ENCODE measurements at places on chromosomes 7 and 10.

- no peak for DNase-seq
These were observed 60.5 kb downstream of the SEMA3C start for GRCh38 chr7:80858141-80858903.

DNA sequence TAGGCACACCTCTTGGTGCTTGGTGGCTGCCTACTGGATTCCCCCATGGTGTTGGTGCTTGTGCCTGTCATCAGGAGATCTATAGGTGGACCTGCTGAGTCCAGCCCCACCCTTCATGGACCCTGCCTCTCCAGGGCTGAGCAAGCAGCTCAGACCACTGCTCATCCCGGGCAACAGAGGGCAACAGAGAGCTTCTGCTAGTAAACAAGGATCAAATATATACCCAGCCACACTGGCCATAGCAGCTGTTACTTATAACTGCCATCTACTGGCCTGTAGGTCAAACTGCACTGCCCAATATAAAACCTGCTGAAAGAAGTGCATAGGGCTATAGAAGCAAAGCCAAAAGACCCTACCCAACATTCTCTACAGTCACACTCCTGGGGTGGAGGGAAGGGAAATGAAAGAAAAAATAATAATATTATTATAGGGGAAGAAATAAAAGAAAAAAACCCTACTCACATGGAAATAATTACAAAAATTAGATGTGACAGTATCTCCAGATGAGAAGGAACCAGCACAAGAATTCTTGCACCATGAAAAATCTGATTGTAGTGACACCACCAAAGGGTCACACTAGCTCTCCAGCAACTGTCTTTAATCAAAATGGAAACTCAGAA, 54.9 kb upstream of the ZNF800 start:
- peak; percentile 22 for DNase-seq

DNA sequence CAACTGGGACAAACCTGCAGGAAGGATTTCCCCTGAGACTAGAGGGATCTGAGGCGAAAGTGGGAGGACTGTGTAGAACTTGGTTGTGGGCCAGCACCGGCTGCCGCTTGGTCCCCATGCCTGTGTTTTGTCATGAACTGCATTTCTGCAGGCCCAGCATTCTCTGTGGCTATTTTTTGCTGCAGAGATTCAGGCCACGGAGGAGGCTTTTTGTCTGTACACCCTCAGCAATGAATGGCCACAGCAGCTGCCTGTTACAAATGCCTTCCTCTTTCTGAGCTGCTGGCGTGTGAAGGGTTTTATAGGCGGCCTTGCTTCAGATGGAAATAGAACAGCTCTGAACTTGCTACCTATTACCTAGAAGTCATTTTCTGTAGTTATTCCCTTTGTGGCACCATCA, 164.4 kb downstream of the SH2D4B start:
- DNase-seq: no peak

- no peak for DNase-seq
These were observed 32.1 kb downstream of the ASB4 start for GRCh38 chr7:95517870-95518269.

GRCh38 chr10:11026773-11027172, 9.1 kb downstream of the CELF2 start:
- DNase-seq: no peak

DNA sequence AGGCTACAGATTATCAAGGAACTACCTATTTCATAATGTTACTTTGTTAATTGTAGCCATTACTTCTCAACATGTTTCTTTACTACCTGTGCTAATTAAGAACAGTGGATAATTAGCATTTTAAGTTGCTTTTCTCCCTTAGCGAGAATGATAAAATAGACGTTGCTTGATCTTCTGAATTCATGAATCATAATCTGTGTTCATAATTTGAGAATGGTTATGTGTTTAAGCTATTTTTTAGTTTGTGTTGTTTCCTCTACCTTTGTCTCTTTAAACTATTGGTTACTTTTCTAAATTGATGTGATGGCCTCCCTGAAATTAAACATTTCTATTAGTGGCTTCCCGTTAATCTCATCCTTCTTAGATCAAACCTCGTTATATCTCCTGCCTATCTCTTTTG, at the start of gene ZRANB1:
Gene ZRANB1, plus strand, starts transcription at position 301 of the 400 bp plus-strand sequence. CDS start 371 bp downstream, outside the sequence.
- DNase-seq: no peak

GRCh38 chr10:26799342-26799741, 61.4 kb downstream of the ABI1 start:
- no peak for DNase-seq

DNA sequence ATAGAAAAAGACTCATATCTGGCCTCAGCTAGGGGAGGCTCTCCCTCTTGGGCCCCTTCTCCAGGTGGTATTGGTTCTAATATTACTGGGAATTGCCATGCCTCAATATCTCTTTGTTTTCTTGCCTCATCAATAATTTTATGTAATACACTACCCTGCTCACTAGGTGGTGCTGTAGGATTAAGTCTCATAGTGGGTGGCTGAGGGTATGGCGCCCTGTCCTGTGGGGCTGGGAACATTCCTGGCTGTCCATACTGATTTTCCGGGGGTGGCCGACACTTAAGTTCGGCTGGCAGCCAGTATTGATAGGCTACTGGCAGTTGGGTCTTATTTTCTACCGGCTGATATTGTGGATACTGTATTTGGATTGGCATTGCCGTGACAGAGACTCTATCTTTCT, 9.0 kb upstream of the TAS2R3 start:
- DNase-seq: no peak

- DNase-seq: no peak
These were observed 53.1 kb upstream of the COBL start for GRCh38 chr7:51369746-51370145.

- no peak for DNase-seq
These were observed 102.4 kb downstream of the KAT6B start for GRCh38 chr10:74928742-74929191.

DNA sequence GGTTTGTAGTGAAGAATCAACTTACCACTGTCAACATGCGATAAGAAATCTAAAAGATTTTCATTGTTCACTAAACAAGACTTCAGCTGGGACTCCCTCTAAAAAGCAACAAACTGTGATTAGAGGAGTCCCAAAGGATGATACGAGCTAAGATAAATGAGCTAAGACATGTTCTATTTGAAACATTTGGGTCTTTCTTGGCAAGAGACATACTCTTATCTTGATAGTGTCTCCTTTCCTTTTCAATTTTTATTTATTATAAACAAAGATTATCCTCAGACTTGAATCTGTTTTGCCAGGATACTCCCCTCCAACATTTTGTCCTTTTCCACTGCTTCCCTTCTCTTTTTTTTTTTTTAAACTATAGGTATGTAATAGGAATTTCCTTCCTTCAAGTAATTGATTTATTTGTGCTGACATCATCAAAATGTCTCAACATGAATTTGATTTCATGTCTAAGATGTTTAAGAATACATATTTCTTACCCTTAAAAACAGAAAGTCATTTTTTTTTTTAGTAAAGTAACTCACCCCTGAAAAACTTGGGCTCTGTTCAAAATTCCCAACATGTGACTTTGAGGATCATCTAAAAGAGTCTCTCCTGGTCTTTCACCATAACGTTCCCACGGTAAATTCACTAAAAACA, 158.4 kb upstream of the NRP1 start:
- DNase-seq: no peak

DNA sequence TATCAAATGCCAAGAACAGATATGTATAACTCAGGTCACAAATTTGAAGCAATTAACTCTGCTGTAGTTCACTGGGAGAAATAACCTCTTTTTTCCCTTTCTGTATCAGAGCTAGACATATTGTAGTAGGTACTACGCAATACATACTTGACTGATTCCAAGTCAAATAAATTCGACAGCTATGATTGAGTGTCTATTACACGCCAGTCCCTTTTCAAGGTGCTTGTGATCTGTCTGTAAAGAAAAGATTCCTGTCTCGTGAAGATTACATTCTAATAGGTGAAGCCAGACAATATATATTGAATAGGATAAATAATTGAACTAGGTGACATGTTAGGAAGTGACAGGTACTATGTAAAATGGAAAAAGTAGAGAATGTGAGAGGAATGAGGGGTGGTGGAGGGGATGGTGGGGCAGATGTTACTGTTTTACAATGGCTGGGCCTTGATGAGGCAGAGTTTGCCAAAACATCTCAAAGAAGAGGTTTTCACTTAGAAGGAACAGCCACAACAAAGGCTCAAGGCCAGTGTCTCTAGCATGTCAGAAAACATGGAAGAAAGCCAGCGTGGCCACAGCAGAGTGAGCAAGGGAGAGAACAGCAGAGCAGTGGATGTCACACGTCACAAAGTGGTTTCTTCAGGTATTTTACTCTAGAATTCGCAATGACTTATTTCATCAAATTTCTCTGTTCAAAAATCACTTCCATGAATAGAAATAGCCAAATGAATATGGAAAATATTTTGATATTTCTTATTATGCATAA, 282.6 kb upstream of the CACNA2D1 start:
- DNase-seq: no peak

DNA sequence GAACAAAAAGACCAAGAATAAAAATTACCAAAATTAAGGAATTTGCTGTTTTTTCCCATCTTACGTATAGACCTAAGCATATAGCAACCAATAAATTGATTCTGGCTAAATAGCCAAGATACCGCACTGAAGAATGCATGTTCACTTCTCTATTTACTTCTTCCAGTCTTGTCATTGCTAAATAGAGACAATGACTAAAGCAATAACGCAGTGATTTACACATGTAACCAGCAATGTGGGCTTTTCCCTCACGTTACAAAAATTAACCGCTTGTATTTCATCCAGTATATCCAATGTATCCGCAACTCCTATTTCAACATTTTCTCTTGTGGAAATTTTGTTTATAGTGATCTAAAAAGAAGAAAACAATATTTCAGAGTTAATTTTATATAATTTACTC, 5.6 kb downstream of the TMEM168 start:
- DNase-seq: no peak

DNA sequence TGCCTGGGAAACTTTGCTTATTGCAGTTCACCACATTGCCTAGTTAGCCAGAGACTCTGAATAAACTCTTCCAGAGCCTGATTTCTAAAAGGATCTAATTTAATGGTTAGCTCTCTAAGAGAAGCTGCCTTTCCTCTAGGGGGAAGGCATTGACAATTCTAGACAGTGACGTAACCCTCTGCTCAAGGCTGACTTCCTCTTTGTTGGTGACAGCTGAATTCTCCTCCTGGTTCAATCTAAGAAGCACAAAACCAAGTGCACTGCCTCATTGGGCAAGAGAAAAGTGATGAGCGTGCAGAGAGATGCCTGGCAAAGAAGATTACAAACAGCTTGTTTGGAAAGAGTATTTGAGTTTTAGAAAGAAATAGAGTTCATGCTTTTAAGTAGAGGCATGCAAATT, 102.7 kb downstream of the MACC1 start:
- no peak for DNase-seq

DNA sequence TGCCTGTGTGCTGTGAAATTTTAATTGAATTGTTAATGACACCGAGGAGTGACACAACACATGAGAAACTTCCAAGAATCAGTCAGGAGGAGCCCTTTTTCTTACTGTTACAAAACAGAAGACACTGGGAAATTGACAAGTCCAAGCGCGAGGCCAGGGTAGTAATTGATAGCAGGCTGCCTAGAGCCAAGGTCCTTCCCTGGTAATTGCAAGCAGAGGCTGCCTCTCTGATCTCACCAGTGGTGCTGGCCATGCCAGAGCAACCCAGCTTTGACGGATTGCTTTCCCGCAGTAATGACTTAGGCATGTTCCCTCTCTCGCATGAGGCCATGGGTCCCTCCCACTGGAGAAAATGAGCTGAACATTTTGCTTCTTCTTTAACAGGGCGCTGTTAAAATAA, 111.5 kb downstream of the LRMDA start:
- DNase-seq: no peak

DNA sequence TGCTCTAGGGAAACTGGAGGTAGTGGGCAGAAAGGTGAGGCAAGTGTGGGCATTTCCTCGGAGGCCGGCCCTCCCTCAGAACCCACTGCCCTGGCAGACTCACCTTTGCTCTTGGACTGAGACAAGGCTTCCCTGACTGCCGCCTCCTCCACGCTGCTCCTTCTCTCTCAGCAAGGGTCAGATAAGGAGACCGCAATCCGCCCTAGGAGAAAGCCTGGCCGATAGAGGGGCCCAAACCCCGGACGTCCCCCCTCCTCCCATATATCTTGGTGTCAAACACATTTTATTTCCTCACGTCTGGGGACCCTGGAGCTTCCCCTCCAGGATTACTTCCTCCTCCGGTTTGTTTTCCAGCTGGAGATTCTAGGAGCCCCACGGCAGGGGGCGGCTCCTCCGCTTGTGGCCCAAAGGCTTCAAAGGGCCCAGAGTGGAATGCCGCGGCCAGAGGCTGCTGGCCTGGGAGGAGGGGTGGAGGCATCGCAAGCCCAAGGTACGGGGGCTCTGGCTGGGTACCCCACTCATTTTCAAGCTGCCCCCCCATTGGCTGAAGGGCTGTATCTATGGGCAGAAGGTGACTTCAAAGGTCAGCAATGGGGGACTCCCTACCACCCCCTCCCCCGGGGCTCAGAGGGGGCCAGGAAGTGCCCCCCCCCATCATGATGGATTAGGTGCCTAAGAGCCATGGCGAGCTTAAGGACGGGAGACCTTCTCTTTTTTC, 31.7 kb upstream of the LBX1 start:
- no peak for DNase-seq

DNA sequence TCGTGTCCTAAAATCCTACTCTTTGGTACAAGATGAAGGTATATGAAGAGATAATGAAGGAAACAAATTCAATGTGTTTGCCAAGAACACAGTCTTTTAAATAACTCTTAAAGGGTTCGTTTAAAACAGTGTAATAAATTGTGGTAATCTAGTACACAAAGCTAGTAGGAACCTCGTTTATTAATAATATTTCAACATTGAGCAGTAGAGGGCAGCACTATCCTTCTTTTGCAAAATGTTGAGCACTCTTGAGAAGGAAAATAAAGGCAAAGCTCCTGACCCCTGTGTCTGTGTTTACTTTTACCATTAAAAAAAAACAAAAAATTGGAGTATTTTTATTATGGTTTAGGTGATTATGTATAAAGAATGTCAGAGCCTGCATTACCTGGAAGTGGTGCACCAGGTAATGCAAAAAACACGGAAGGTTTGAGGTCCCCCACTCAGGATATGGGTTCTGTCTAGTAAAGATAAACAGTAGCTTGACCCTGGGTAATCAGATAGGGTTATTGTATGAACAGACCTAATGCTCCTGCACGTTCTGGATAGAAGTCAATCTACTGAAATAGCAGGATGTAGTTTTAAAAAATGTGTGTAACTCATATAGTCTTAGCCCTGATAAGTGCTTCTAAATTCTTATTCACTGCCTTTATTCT, 5.7 kb upstream of the GOT1 start:
- DNase-seq: no peak

- DNase-seq: no peak
These were observed 53.6 kb downstream of the MINPP1 start for GRCh38 chr10:87558333-87558732.

DNA sequence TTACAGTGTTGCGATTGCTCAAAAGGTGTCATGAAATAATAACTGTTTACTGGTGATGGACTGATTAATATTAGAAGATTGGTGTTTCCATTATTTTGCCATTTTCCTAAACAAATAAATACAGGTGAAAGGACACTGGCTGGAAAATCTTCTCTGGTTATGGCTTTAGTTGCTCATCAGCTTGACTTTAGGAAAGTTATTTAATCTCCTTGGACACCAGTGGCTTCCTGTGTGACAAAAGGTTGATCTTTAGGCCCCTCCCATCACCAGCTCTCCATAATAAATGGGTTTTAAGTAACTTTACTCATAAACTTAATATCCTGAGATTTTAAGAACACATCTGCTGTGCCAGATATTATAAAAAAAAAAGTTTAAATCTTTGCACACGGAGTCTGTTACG, 737 bp downstream of the CABCOCO1 start:
- no peak for DNase-seq

GRCh38 chr10:29102636-29103035, 186.2 kb upstream of the LYZL1 start:
- no peak for DNase-seq
